ENCODE measurements at places on chromosomes 4 and X. TPM values are rescaled to one million over a fixed set of nuclear protein-coding genes. Genes with fewer than 3 reads are reported as not detected.

GRCh38 chr4:129994715-129995114 is 898.8 kb downstream of the C4orf33 start:
- no peaks in the 10 kb centered on the region for H3K4me1 ChIP-seq
- no peak overlapping the region for H3K27ac ChIP-seq
- no peak for DNase-seq
- no peaks in the 10 kb centered on the region for H3K27me3 ChIP-seq
- H3K36me3 ChIP-seq, result no peaks in the 10 kb centered on the region
- no peak overlapping the region for H3K4me3 ChIP-seq

- DNase-seq, result peak; percentile 14
- no peak overlapping the region for H3K27ac ChIP-seq
- H3K4me3 ChIP-seq, result no peak overlapping the region
- H3K4me1 ChIP-seq, result peaks cover 34% of the 10 kb centered on the region
Measured at GRCh38 chrX:139877710-139878414, 55.0 kb downstream of the ATP11C start.

DNA sequence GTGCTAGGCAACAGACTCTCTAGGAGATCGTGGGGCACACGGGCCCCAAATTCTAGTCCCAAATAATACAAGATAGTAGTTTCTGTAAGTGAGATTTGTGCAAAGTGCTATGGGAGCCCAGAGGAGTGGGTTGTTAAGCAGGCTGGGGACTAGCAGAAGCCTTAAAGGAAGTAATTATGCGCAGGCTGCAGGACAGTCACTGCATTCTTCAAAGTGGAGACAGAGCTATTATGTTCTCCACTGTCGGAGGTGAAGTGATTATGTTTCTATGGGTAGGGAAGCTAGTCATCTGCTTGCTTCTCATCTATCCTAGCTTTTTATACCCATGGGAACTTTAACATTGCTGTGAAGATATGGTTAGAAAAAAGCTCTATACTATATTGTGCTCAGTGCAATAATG is 154.2 kb downstream of the CPE start:
- no peak overlapping the region for H3K4me3 ChIP-seq
- H3K27ac ChIP-seq, result no peak overlapping the region
- DNase-seq, result no peak
- no peaks in the 10 kb centered on the region for H3K36me3 ChIP-seq

GRCh38 chrX:72572248-72573157 is at the start of gene HDAC8:
Gene HDAC8, minus strand, starts transcription at chrX:72572843. Its CDS starts 82 bp downstream, at chrX:72572761.
- peaks cover 14% of the 10 kb centered on the region for H3K4me1 ChIP-seq
- H3K36me3 ChIP-seq, result peaks cover 9% of the 10 kb centered on the region
- H3K4me3 ChIP-seq, result peak within 1 kb of the TSS; percentile 61
- H3K27ac ChIP-seq, result peak within 1 kb of the TSS; percentile 61
- DNase-seq, result peak; percentile 83

GRCh38 chrX:79854469-79854868 is 160.1 kb upstream of the TBX22 start:
- no peaks in the 10 kb centered on the region for H3K27me3 ChIP-seq
- no peaks in the 10 kb centered on the region for H3K4me1 ChIP-seq
- H3K36me3 ChIP-seq, result no peaks in the 10 kb centered on the region
- H3K4me3 ChIP-seq, result no peak overlapping the region

- H3K36me3 ChIP-seq, result no peaks in the 10 kb centered on the region
- no peaks in the 10 kb centered on the region for H3K27me3 ChIP-seq
- H3K4me1 ChIP-seq, result peaks cover 10% of the 10 kb centered on the region
- DNase-seq, result no peak
Measured at GRCh38 chr4:24808955-24809354, 13.6 kb downstream of the SOD3 start.

DNA sequence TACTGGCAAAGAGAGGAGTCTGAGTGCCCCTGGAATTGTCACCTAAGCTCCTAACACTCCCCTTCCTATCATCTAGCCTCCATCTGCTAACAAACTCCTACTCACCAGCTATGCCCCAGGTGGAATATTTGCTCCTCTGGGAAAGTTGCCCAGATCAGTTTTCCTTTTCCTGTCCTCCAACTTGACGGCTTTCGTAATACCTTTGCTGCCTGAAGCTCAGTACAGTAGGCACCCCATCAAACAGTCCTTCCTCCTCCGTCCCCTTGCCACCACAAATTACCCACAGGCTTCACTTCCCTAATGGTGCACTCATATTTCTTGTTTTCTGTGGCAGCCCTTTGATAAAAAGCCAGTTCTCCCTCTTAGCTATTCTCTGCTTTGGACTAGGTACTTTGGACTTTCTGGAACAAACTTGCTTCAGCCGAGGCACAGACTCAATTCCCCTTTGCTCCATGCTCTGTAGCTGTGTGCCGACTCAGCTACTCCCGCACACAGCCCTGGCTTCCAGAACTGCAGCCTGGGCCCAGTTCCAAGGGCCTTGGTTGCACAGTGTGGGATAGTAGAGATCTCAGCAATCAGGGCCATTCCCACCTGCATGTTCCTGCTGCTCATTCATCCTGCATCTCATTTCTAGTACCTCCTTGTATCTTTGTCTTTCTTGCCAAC is 605.1 kb downstream of the BCOR start:
- no peaks in the 10 kb centered on the region for H3K36me3 ChIP-seq
- no peak overlapping the region for H3K27ac ChIP-seq
- no peak for DNase-seq

Gene BST1
- total RNA-seq, result 14.2 TPM

GRCh38 chr4:124206779-124207605 is 505.5 kb downstream of the ANKRD50 start:
- no peaks in the 10 kb centered on the region for H3K27me3 ChIP-seq
- no peaks in the 10 kb centered on the region for H3K36me3 ChIP-seq
- peaks cover 18% of the 10 kb centered on the region for H3K4me1 ChIP-seq
- no peak overlapping the region for H3K4me3 ChIP-seq

- no peak for DNase-seq
- no peaks in the 10 kb centered on the region for H3K27me3 ChIP-seq
- H3K36me3 ChIP-seq, result no peaks in the 10 kb centered on the region
- H3K4me1 ChIP-seq, result peaks cover 6% of the 10 kb centered on the region
Measured at GRCh38 chrX:10944136-10944885, 166.8 kb upstream of the HCCS start.

- no peaks in the 10 kb centered on the region for H3K36me3 ChIP-seq
- no peaks in the 10 kb centered on the region for H3K27me3 ChIP-seq
- H3K4me1 ChIP-seq, result no peaks in the 10 kb centered on the region
- H3K4me3 ChIP-seq, result no peak overlapping the region
- H3K27ac ChIP-seq, result no peak overlapping the region
- no peak for DNase-seq
Measured at GRCh38 chr4:177699365-177700213, 257.4 kb upstream of the AGA start.

- H3K4me1 ChIP-seq, result peaks cover 10% of the 10 kb centered on the region
- H3K4me3 ChIP-seq, result no peak overlapping the region
- DNase-seq, result no peak
- no peaks in the 10 kb centered on the region for H3K27me3 ChIP-seq
- H3K27ac ChIP-seq, result no peak overlapping the region
- peaks cover 11% of the 10 kb centered on the region for H3K36me3 ChIP-seq
Measured at GRCh38 chrX:14903891-14904290, 30.7 kb downstream of the MOSPD2 start.

- H3K36me3 ChIP-seq, result no peaks in the 10 kb centered on the region
- H3K27me3 ChIP-seq, result no peaks in the 10 kb centered on the region
- no peak overlapping the region for H3K27ac ChIP-seq
- no peak overlapping the region for H3K4me3 ChIP-seq
- no peak for DNase-seq
- H3K4me1 ChIP-seq, result no peaks in the 10 kb centered on the region
Measured at GRCh38 chr4:117634716-117635115, 399.6 kb upstream of the NDST3 start.

GRCh38 chr4:148292686-148293085 is 149.5 kb downstream of the NR3C2 start:
- no peaks in the 10 kb centered on the region for H3K4me1 ChIP-seq
- H3K36me3 ChIP-seq, result no peaks in the 10 kb centered on the region
- no peak overlapping the region for H3K4me3 ChIP-seq
- H3K27ac ChIP-seq, result no peak overlapping the region
- no peak for DNase-seq
- H3K27me3 ChIP-seq, result no peaks in the 10 kb centered on the region

DNA sequence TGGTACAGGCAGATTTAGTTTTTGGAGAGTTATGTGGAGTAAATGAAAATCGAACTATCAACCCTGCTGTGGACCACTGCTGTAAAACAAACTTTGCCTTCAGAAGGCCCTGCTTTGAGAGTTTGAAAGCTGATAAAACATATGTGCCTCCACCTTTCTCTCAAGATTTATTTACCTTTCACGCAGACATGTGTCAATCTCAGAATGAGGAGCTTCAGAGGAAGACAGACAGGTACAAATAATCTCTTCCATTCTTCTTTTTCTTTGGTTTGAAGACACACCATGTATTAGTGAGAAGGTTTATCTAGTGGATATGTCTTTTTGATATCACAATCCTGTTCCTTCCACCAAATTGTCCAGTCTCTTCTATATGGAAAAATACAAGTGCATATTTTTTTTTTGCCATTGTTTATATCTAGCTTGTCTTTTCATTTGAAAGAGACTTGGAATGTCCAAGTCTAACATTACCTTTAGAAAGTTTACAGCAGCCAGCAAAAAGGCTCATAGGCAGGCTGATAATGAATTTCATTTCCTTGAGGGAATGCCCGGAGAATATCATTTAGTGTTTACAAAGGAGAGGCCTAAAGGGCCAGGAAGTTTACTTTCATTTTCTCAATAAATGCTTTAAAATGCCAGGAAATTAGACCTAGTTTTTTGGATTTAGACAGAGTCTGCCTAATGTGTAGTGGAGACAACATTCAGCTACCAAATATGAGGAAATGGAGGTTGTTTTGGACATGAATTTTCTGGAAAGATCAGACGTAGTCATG is 18.6 kb downstream of the AFM start:
- H3K27me3 ChIP-seq, result no peaks in the 10 kb centered on the region
- no peak overlapping the region for H3K4me3 ChIP-seq
- H3K36me3 ChIP-seq, result no peaks in the 10 kb centered on the region
- no peak for DNase-seq
- H3K27ac ChIP-seq, result no peak overlapping the region
- no peaks in the 10 kb centered on the region for H3K4me1 ChIP-seq

- DNase-seq, result no peak
- H3K36me3 ChIP-seq, result peaks cover 10% of the 10 kb centered on the region
Measured at GRCh38 chr4:169745291-169745690, 12.5 kb downstream of the HPF1 start.

GRCh38 chrX:45540181-45540580 is 339.5 kb upstream of the DIPK2B start:
- no peak overlapping the region for H3K27ac ChIP-seq
- H3K4me3 ChIP-seq, result no peak overlapping the region
- DNase-seq, result no peak

DNA sequence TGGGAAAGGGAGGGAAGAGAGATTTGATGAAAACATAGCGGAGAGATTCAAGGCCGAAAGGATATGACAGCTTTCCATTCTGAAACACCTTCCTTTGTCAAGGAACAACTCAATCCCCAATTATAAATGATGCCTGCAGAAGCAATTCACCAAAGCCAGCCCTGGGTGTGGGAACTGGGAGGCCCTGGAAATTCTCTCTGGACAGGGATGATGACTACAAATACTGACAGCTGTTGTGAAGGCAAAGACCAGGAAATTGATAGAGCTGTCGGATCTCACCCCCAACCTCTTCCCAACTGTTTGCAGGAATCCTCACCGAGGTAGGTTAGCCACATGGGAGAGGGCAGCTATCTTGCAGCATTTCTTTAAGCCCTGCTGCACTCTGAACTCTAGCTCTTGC is 54.3 kb downstream of the CCDC149 start:
- no peak overlapping the region for H3K4me3 ChIP-seq
- no peak for DNase-seq
- peaks cover 46% of the 10 kb centered on the region for H3K4me1 ChIP-seq

Gene UGT2B17
- total RNA-seq, result not detected

DNA sequence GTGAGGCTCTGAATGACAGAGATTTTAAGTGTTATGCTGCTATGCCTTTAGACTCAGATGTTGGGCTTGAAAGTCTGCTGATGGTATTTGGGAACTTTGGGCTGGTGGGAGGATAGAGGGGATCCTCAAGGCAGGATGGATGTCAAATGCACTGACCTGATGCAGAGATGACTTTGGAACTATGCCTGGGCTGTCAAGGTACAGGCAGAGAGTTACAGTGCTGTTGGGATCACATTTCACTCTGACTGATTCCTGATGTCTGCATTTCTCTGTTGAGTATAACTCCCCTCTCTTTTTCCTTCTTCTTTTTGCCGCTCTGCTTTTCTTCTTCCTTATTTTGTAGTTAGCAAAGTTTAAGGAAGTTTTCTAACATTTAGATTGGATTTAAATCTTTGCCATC is 271.8 kb upstream of the ARX start:
- H3K4me1 ChIP-seq, result no peaks in the 10 kb centered on the region
- H3K27me3 ChIP-seq, result no peaks in the 10 kb centered on the region
- H3K36me3 ChIP-seq, result no peaks in the 10 kb centered on the region
- no peak overlapping the region for H3K27ac ChIP-seq

Gene MAGEC3
- total RNA-seq, result not detected

GRCh38 chrX:23612846-23613245 is 54.4 kb upstream of the PRDX4 start:
- no peak for DNase-seq
- H3K4me1 ChIP-seq, result no peaks in the 10 kb centered on the region
- no peak overlapping the region for H3K4me3 ChIP-seq
- no peak overlapping the region for H3K27ac ChIP-seq
- no peaks in the 10 kb centered on the region for H3K27me3 ChIP-seq

Gene GUCY1B1
- 1.0 TPM for total RNA-seq

Gene MAGEB10
- total RNA-seq, result not detected
